HL-60 (cell line): ENCODE measurements at places on chromosomes 11 and 22.

- DNase-seq = no peak
These were observed 50.3 kb downstream of the CDKN1C start for GRCh38 chr11:2835296-2835695.

DNA sequence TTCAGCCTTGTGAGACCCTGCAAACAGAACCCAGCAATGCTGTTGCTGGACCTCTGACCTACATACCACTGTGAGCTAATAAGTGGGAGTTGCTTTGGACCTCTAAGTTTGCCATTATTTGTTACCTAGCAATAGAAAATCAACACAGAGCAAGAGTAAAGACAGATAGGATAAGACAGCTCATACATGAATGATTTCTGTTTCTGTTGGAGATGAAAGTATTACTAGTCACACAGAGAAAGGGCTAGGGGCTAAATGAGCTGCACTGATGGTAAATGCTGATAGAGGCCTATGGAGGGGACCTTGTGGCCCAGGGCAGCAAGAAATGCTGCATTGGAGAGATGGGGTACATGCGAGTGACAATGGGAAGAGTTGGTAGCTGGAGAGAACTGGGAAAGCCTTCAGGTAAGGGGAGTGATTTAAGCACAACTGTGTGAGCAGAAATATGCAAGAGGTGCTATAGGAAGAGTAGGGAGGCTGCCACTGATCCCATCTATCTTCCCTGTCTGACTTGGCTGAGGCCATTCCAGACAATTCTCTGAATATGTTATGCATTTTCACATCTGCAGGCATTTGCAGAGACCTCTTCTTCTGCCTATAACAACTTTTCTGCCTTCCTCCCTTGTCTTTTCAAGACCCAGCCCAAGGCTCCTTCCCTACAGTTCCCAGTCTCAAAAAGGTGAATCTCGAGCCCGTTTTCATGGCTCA is 46.1 kb upstream of the SYN3 start:
- DNase-seq = no peak

GRCh38 chr11:4546878-4547277 is 1.9 kb downstream of the OR52M1 start:
- no peak for DNase-seq

- peak; percentile 75 for DNase-seq
These were observed 51.2 kb upstream of the EMID1 start for GRCh38 chr22:29154364-29155048.

DNA sequence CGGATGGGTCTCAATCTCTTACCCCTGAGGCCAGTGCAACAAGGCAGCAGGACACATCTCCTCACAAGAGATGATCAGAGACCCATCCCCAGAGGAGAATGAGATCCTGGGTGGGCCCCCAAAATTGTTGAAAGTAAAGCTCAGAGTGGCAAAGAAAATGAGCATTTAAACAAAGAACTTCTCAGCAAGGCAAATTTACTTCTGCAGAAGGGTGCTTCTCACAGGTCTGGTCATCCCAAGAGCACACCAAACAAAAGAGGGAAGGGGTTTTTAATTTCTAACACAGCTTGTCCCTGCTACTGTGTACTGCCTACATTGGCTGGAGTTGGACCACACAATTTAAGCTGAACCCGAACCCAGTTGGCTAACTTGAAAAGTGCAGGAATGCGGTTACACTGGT is 1628.6 kb upstream of the RAG2 start:
- DNase-seq = no peak

- DNase-seq = peak; percentile 51
These were observed 264.6 kb upstream of the PLET1 start for GRCh38 chr11:112525270-112525669.

DNA sequence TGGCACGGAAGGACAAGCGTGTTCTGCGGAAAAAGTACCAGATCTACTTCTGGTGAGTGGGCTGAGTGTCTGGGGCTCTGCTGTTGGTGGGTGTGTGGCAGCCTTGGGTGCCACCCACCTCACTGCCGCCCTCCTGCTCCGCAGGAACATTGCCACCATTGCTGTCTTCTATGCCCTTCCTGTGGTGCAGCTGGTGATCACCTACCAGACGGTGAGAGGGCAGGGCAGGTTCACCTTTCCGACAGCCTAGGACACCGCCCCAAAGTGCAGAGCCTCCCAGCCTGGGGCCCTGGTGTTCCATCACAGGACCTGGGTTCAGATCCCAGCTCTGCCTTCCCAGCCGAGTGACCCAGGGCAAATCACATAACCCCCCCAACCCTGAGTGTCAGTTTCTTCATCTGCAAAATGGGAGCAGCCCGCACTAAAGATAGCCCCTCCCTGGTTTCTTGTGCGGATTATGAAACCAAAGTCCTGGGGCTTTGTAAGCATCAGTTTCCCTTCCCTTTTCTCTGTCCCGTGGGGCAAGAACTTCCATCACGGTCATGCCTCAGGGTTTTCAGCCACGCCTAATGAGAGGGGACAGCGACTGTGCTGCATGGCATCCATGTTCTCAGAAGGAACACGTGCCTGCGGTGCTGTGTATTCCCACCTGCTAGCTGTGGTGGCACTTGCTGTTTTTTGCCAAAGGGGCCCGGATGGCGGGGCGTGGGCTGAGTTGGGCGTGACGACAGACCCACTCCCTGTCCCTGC is 9.8 kb upstream of the TAGLN start:
- DNase-seq = no peak

- DNase-seq = no peak
These were observed 37.9 kb downstream of the TMPRSS5 start for GRCh38 chr11:113668255-113668654.

GRCh38 chr11:70429724-70430521 is 31.6 kb downstream of the CTTN start:
- no peak for DNase-seq

- DNase-seq = no peak
These were observed 5.3 kb downstream of the SLN start for GRCh38 chr11:107706531-107706930.

DNA sequence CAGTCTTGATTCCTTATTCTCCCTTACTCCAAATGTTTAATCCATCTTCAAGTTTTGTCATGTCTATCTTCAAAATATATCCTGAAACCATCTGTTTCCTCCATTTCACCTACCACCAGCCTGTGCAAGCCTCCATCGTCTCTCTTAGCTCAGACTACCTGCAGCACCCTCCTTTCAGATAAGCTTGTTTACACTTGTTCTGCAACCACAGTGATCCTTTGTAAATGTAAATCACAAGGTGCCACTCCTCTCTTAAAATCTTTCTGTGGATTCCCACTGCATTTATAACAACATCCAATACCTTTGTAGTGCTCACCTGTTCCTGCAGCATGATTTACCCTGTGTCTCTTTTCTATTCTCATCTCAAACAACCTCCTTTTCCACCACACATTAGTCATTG is 31.8 kb upstream of the GPR83 start:
- no peak for DNase-seq

DNA sequence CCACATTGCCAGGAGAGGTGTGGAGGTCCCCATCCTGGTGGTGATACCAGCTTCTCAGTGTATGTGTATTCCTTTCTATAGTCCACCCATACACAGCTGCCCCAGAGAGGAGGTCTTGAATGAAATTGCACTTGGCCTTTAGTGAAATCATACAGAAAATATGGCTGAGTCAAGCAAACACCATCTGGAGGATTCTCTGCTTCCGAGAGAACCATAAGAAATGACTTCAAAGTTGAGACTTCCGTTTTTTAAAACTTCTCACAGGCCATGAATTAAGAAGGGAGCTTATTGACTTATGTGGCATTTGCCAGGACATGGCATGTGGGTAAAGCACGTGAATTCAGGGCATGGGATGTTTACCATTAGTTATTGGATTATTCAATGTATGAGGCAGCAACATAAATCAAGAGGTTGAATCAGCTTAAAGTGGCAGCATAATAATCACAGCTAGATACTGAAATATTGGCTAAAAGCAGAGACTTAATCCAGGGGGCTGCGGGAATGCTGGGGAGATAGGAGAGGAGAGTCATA is 119.1 kb upstream of the MTNR1B start:
- DNase-seq = no peak
